ENCODE measurements at places on chromosomes 4 and X.

- peak; percentile 65 for DNase-seq
Measured at GRCh38 chr4:142095886-142096605, 459.7 kb downstream of the IL15 start.

GRCh38 chr4:76216524-76216923 is 2.9 kb upstream of the SCARB2 start:
- no peak for DNase-seq

GRCh38 chr4:1604181-1604705 is 79.9 kb downstream of the FAM53A start:
- DNase-seq, result no peak

DNA sequence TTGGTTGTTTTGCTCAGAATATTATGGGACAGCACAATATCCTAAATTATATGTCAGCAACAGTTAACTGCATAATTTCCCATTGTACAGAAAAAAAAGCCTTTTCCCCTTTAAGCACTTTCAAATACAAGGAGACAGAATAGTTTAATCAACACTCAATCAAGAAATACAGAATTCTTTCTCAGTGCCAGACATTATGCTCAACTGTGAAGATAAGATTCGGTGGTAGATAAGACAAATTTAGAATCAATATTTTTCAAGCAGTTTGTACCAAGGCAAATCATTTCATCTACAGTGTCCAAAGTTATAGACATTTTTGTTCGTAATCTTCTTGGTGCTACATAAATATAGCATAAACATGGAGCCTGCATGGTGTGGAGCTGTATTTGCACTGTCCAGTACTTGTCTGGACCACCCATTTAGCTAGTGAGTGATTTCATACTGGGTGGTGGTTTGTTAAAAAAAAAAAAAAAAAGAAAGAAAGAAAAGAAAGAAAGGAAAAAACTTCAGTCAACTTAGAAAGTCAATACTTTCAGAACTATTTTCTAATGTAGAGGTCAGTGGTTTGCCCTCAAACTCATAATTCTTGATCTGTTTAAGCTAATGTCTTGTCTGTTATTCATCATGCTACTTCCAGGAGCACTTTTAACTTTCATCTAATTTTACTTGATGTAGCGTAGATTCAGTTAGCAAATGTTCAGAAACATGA is 522.9 kb downstream of the FAT4 start:
- DNase-seq, result no peak

- DNase-seq, result no peak
Measured at GRCh38 chrX:77444075-77444474, 3.1 kb upstream of the FGF16 start.

GRCh38 chr4:113114884-113115283 is 65.4 kb downstream of the ANK2 start:
- no peak for DNase-seq

Measured in AG09319 (cell line).